Activated CD8-positive, alpha-beta T cell treated with anti-CD3 and anti-CD28 coated beads for 36 hours (primary cell): ENCODE measurements at places on chromosomes 16 and 17.
A peak's percentile ranks its signal among the peaks of the same experiment; 100 is the strongest.

- DNase-seq, result no peak
These were observed 37.5 kb downstream of the CREBBP start for GRCh38 chr16:3842994-3843393.

DNA sequence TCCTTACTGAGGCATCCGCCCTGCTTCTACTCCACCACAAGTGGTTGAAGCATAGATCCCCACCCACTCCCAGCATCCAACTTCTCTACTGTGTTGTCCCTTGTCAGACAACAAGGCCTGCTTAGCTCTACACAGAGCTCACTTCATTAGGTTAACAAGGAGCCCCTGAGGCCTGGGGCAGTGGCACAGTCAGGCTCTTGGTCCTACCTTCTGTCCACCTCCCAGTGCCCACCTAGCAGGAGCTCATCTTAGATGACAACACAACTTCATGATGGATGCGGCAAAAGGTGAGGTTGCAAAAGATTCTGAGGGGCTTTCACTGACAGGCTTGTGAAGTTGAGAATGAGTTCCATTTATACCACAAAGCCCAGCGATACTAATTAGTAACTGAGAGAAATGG is 432.0 kb upstream of the CDH5 start:
- no peak for DNase-seq

- no peak for DNase-seq
These were observed 10.4 kb upstream of the SLC47A2 start for GRCh38 chr17:19726631-19727376.

DNA sequence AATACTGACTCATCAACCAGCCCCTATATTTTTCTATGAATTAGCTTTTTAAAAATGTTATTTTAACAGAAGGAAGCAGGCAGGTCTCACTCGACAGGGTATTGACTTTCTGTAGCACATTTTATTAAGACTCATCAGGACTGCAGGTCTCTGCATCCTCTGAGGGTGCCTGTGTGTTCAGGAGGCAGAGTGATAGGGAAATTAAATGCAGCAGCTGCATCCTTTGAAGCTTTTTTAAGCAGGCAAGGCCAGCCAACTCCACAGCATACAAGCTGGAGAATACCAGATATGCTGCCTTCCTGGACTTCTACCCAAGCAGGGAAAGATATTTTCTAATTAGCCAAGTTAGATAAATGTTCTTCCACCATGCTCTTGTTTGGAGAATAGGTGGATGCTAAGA is 124.9 kb downstream of the WSCD1 start:
- DNase-seq, result no peak

- DNase-seq, result peak; percentile 64
These were observed 102.5 kb downstream of the MRM1 start for GRCh38 chr17:36703860-36704266.

GRCh38 chr17:9788601-9789000 is 2.8 kb downstream of the DHRS7C start:
- no peak for DNase-seq

DNA sequence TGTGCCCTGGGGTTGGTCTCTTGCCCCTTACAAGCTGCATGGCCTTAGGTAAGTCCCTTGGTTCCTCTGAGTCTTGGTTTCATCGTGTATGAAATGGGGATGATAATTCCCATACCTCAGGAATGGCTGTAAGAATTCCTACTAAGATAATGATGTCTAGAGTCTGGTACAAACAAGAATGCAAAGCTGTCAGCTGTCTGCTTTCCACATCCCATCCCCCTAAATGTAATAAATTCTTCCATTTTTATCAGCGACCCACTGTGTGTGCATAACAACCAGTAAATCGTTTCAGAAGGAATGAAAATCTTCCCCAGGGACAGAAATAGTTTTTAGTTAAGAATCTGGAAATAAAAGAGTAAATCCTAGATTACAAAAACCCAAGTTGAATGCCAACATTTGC is 95.4 kb downstream of the CPPED1 start:
- DNase-seq, result no peak

DNA sequence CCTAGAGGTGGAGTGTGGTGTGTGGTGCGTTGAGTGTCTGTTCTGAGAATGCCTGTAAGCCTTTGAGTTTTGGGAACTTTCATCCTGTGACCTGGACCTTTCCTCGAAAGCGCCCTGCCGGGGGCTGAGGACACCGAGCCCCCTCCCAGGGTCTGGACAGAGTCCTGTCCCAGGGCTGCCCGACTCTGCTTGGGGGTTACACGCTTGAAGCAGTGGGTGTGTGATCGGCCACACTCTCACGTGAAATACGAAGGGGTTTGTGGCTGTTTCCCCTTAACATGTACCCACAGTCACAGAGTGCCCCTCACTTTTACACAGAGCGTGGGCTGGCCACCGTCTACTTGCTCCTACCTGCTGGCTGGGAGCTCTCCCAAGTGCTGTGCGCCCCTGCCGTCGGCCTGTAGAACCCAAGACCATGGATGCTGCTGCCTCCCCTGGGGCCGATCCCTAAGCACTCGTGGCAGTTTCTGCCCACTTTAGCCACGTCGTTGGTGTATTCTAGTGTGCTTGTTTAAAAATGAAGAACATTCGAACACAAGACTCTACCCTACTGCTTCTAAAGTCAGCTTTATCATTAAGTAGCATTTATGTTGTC is 6.8 kb downstream of the ZNF750 start:
- no peak for DNase-seq

- DNase-seq, result no peak
These were observed 27.6 kb downstream of the CCDC40 start for GRCh38 chr17:80063830-80064585.

DNA sequence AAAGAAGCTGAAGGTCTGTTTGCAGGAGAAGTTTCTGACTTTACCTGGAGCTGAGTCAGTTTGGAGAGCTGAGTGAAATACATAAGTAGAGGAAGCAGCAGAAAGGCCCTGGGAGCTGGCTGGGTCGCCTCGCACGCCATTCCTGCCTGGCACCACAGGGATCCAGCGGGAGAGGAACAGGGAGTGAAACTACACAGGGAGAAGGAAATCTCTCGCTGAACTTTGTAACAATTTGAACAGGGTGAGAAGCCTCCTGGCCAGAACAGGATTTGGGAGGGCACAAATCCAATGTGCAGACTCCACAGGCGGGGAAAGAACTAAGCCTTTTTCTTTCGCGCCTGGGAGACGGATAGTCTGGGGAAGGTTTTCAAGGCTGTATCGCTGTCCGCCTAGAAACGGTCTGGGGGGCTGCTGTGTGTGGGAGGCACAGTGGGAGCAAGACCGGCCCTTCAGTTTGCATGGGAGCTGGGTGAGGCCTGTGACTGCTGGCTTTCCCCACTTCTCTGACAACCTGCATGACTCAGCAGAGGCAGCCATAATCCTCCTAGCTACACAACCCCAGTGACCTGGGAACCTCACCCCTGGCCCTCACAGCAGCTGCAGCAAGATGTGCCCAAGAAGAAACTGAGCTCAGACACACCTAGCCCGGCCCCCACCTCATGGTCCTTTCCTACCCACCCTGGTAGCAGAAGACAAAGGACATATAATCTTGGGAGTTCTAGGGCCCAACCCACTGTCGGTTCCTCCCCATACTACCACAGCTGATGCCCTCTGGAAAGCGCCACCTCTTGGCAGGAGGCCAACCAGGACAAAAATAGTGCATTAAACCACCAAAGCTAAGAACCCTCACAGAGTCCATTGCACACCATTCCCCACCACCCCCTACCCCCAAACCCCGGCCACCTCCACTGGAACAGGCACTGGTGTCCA is 778.6 kb downstream of the KCNJ2 start:
- no peak for DNase-seq
